ENCODE measurements at places on chromosomes 2 and 18. TPM values are rescaled to one million over a fixed set of nuclear protein-coding genes. Genes with fewer than 3 reads are reported as not detected.

- no peaks in the 10 kb centered on the region for H3K27me3 ChIP-seq
- no peak for DNase-seq
- H3K27ac ChIP-seq, result no peak overlapping the region
- H3K4me3 ChIP-seq, result no peak overlapping the region
- no peaks in the 10 kb centered on the region for H3K36me3 ChIP-seq
These were observed 85.7 kb upstream of the RBBP8 start for GRCh38 chr18:22847392-22847791.

DNA sequence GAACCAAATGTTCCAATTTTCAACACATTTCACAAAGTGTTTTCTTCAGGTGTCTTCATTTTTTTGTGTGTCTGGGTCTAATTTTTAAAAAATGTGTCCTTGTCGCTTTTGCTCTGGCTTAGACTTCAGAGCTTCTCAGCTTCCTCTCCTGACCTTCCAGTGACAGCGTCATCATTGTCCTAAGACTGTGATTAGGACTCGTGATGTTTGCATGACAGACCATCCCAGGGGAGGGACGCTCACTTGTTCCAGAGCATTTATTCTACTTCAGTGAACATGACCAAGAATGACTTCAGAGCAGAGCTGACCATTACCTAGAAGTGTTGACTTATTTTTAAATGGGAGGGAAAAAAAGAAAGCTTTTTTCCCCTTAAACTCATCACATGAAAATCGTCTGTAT, 591.9 kb downstream of the IRS1 start:
- no peaks in the 10 kb centered on the region for H3K36me3 ChIP-seq
- no peak overlapping the region for H3K27ac ChIP-seq
- DNase-seq, result no peak
- peaks cover 17% of the 10 kb centered on the region for H3K4me1 ChIP-seq
- H3K4me3 ChIP-seq, result no peak overlapping the region
- H3K27me3 ChIP-seq, result no peaks in the 10 kb centered on the region

C18orf54 gene
- total RNA-seq, result 1.8 TPM

GRCh38 chr2:24420373-24420772, 60.0 kb upstream of the ITSN2 start:
- no peak overlapping the region for H3K4me3 ChIP-seq
- H3K4me1 ChIP-seq, result no peaks in the 10 kb centered on the region
- H3K27me3 ChIP-seq, result no peaks in the 10 kb centered on the region
- H3K36me3 ChIP-seq, result no peaks in the 10 kb centered on the region
- H3K27ac ChIP-seq, result no peak overlapping the region

SP110 gene
- total RNA-seq, result 15.3 TPM

GRCh38 chr18:48575301-48575657, 36.4 kb downstream of the CTIF start:
- no peaks in the 10 kb centered on the region for H3K27me3 ChIP-seq
- no peak overlapping the region for H3K4me3 ChIP-seq
- H3K36me3 ChIP-seq, result peaks cover 6% of the 10 kb centered on the region
- DNase-seq, result no peak
- peaks cover 25% of the 10 kb centered on the region for H3K4me1 ChIP-seq
- no peak overlapping the region for H3K27ac ChIP-seq

- H3K4me3 ChIP-seq, result no peak overlapping the region
- H3K27me3 ChIP-seq, result no peaks in the 10 kb centered on the region
- H3K36me3 ChIP-seq, result no peaks in the 10 kb centered on the region
These were observed 50.4 kb downstream of the SPATS2L start for GRCh38 chr2:200356857-200357384.

ASPRV1 gene
- 0.29 TPM for total RNA-seq

- H3K27ac ChIP-seq, result no peak overlapping the region
- no peak overlapping the region for H3K4me3 ChIP-seq
- DNase-seq, result no peak
- H3K4me1 ChIP-seq, result peaks cover 6% of the 10 kb centered on the region
These were observed 32.9 kb downstream of the FAP start for GRCh38 chr2:162210385-162210784.

GRCh38 chr2:75609937-75610508, 36.6 kb upstream of the MRPL19 start:
- no peak overlapping the region for H3K27ac ChIP-seq
- peak; percentile 79 for DNase-seq
- no peaks in the 10 kb centered on the region for H3K27me3 ChIP-seq
- H3K36me3 ChIP-seq, result no peaks in the 10 kb centered on the region
- H3K4me3 ChIP-seq, result no peak overlapping the region

- H3K27me3 ChIP-seq, result peaks cover 24% of the 10 kb centered on the region
- no peaks in the 10 kb centered on the region for H3K36me3 ChIP-seq
- H3K27ac ChIP-seq, result no peak overlapping the region
- H3K4me3 ChIP-seq, result no peak overlapping the region
These were observed 66.6 kb downstream of the ZBTB7C start for GRCh38 chr18:48342581-48342980.

DNA sequence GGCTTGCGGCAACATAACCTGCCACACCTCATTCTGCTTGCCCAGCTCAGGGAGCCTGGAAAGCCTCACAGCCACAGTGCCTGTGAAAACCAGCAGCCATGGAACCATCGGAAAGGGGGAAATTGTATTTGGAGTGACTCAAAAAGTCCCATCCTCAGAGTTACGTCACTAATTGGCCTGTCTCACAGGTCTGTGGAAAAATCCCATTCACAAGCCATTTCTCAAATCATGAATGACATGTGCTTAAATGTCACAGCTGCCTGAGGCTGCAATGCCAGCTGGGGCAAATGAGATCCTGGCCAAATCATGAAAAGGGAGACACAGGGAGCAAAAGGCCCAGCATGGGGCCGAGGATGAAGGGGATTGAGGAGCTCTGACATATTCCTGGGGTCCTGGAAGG, 486.9 kb upstream of the RAB6C start:
- no peaks in the 10 kb centered on the region for H3K4me1 ChIP-seq
- H3K27me3 ChIP-seq, result no peaks in the 10 kb centered on the region
- peak; percentile 23 for DNase-seq
- no peak overlapping the region for H3K4me3 ChIP-seq
- H3K27ac ChIP-seq, result no peak overlapping the region

- H3K4me1 ChIP-seq, result no peaks in the 10 kb centered on the region
- no peaks in the 10 kb centered on the region for H3K27me3 ChIP-seq
- H3K4me3 ChIP-seq, result no peak overlapping the region
- H3K36me3 ChIP-seq, result no peaks in the 10 kb centered on the region
- no peak for DNase-seq
- H3K27ac ChIP-seq, result no peak overlapping the region
These were observed 23.4 kb upstream of the GALNT14 start for GRCh38 chr2:31161637-31162036.

GRCh38 chr2:173412628-173413027, 58.0 kb downstream of the CDCA7 start:
- DNase-seq, result no peak
- H3K4me1 ChIP-seq, result no peaks in the 10 kb centered on the region
- H3K27ac ChIP-seq, result no peak overlapping the region
- no peak overlapping the region for H3K4me3 ChIP-seq

GRCh38 chr2:100494712-100495111, 24.4 kb downstream of the NMS start:
- H3K4me1 ChIP-seq, result no peaks in the 10 kb centered on the region
- H3K4me3 ChIP-seq, result no peak overlapping the region
- H3K27me3 ChIP-seq, result no peaks in the 10 kb centered on the region
- no peak overlapping the region for H3K27ac ChIP-seq
- H3K36me3 ChIP-seq, result no peaks in the 10 kb centered on the region

DNA sequence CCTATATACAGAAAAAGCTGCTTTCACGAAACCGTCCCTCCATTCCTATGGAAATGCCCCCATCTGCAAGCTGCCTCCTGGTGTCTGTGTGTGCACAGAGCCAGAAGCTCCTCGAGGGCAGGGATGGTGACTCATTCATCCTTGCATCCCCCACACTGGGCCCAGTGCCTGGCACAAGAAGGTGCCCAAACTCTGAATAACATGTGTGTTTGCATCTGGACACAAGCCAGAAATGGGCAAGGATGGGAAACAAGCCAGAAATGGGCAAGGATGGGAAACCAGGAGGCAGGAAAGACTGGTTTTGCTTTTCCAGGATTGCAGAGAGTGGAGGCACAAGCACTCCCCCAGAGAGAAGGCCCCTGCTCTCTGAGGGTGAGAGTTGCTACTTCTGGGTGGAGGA, 313.9 kb downstream of the CELF4 start:
- no peak overlapping the region for H3K27ac ChIP-seq
- peak; percentile 49 for DNase-seq
- H3K4me1 ChIP-seq, result no peaks in the 10 kb centered on the region
- H3K4me3 ChIP-seq, result no peak overlapping the region
- H3K36me3 ChIP-seq, result no peaks in the 10 kb centered on the region

DNA sequence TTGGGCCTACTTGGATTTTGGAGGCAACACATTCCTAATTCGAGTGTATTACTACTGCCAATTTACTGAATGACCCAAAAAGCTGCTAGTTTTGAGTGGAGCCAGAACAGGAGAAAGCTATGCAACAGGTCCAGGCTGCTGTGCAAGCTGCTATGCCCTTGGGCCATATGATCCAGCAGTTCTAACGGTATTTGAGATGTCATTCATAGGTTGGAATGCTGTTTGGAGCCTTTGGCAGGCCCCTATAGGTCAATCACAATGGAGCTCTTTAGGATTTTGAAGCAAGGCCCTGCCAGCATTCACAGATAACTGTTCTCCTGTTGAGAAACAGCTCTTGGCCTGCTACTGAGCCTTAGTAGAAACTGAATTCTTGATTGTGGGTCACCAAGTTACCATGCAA, 368.7 kb downstream of the CDH19 start:
- no peak for DNase-seq
- no peaks in the 10 kb centered on the region for H3K4me1 ChIP-seq
- H3K27me3 ChIP-seq, result no peaks in the 10 kb centered on the region

DNA sequence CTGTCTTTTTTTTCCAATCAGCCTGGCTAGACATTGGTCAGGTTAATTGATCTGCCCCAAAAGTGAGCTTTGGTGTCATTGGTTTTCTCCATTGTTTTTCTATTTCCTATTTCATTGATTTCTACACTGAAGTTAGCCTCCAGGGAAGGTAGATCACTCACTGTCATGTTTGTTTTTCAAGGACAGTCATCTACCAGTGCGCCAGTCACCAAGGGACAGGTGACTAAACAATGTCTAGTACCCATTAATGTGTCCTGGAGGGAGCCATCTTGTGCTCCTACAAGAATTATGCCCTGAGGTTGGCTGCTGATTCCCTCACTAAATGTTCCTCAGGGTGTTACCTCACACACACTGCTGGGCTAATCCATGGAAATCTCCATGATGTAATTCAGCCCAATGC, 17.6 kb upstream of the USP40 start:
- DNase-seq, result no peak
- no peak overlapping the region for H3K27ac ChIP-seq
- no peak overlapping the region for H3K4me3 ChIP-seq
- H3K36me3 ChIP-seq, result no peaks in the 10 kb centered on the region
- no peaks in the 10 kb centered on the region for H3K4me1 ChIP-seq

GRCh38 chr2:74735009-74735408, 81.0 kb downstream of the SEMA4F start:
- H3K27me3 ChIP-seq, result no peaks in the 10 kb centered on the region
- no peaks in the 10 kb centered on the region for H3K36me3 ChIP-seq
- H3K27ac ChIP-seq, result no peak overlapping the region
- no peak for DNase-seq

GRCh38 chr2:2698182-2699120, 367.4 kb upstream of the MYT1L start:
- no peaks in the 10 kb centered on the region for H3K4me1 ChIP-seq
- H3K27ac ChIP-seq, result no peak overlapping the region
- H3K4me3 ChIP-seq, result no peak overlapping the region
- no peak for DNase-seq
- H3K36me3 ChIP-seq, result no peaks in the 10 kb centered on the region

DNA sequence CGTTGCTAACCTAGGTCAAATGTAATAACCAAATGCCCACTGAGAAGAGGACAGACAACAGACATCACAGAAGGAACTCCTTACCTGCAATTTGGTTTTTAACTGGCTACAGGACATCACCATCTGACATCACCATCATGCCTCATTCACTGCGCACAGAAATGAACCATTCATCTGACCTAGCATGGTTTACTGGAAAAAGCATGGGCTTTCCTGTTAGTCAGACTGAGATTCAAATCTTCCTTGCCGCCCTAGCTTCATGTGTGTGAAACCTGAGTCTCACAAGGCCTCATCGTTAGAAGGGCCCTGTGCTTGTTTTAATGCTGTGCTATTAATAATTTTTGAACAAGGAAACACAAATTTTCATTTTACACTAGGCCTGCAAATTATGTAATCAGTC, 1.1 kb upstream of the HIBCH start:
- no peaks in the 10 kb centered on the region for H3K36me3 ChIP-seq
- peaks cover 14% of the 10 kb centered on the region for H3K4me1 ChIP-seq
- H3K27ac ChIP-seq, result no peak overlapping the region
- peaks cover 2% of the 10 kb centered on the region for H3K27me3 ChIP-seq
- DNase-seq, result no peak

GRP gene
- not detected for total RNA-seq

GRCh38 chr2:43417300-43417699, 178.5 kb downstream of the THADA start:
- no peaks in the 10 kb centered on the region for H3K4me1 ChIP-seq
- no peaks in the 10 kb centered on the region for H3K36me3 ChIP-seq
- H3K4me3 ChIP-seq, result no peak overlapping the region
- no peak for DNase-seq

DNA sequence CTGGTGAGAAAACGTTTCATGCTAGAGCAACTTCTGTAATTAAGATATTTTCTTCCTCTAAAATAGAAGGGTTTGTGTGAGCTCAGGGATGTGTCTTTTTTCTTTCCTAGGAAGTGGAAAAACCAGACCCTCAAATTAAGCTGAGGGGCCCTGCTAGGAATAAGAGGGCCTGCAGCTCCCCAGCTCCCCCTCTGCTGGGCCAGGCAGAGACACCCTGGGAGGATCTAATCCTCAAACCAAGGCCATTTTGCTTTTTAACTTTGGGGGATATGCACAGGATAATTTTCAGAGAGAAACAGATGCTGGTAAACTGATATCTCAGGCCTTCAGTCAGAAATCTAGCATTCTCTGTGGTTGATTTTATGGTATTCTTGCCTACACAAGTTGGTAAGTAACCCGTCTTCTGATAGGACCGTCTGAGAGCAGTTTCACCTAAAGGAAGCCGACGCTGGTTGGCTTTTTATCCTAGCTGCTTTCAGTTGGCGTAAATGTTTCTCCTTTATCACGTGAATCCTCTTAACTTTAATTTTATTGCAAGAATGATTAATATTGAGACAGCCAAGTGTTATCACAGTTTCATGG, 34.8 kb downstream of the SNTG2 start:
- no peak overlapping the region for H3K27ac ChIP-seq
- no peak overlapping the region for H3K4me3 ChIP-seq
- no peaks in the 10 kb centered on the region for H3K4me1 ChIP-seq
- no peak for DNase-seq

DNA sequence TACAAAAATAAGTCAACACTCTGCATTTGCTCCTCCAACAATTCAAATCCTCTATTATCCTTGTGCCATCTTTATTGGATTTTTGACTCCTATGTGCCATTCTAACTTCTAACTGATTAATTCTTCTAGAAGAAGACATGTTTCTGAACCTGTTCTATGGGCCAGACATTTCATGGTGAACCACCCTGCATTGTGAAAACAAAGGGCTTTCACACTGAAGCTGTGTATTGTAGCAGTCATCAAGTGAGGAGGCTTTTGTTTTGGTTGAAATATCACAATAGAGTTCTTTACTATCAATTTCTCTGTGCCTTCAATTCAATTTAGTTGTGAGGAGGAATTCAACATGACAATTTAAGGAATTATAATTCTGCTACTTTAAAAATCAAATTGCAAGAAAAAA, 357.9 kb downstream of the PLCL1 start:
- no peak overlapping the region for H3K4me3 ChIP-seq
- no peak for DNase-seq
- H3K4me1 ChIP-seq, result no peaks in the 10 kb centered on the region

ORMDL1 gene
- total RNA-seq, result 42.3 TPM

All from osteoblast (primary cell).